Stimulated activated CD8-positive, alpha-beta memory T cell treated with anti-CD3 and anti-CD28 coated beads, Interleukin-4, amount 100 ng/mL, for 4 hours (primary cell): ENCODE measurements at places on chromosomes 4 and X.

- no peak for DNase-seq
These were observed 19.5 kb downstream of the RELL1 start for GRCh38 chr4:37666625-37667071.

DNA sequence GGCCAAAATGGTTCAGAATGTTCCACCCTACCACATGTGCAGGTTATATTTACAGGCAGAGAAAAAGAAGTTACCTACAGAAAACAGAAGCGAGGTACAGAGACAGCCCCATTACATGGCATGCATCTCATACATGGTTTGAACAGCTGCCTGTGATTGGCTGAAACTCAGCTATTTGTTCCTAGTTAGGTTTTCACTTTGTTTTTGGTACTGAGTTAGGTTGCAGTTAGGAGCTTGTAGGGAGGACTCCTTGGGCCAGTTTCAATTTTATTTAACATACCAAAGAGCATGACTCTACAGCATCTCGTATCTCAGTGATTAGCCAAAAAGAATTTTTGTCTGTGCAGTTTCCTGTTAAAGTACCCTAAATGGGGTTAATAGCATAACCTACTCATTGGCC, 392.0 kb downstream of the MAPK10 start:
- DNase-seq, result no peak

GRCh38 chrX:103540145-103540544, 20.9 kb upstream of the RAB40A start:
- no peak for DNase-seq

GRCh38 chr4:134708026-134708425, 506.4 kb upstream of the PABPC4L start:
- DNase-seq, result no peak

DNA sequence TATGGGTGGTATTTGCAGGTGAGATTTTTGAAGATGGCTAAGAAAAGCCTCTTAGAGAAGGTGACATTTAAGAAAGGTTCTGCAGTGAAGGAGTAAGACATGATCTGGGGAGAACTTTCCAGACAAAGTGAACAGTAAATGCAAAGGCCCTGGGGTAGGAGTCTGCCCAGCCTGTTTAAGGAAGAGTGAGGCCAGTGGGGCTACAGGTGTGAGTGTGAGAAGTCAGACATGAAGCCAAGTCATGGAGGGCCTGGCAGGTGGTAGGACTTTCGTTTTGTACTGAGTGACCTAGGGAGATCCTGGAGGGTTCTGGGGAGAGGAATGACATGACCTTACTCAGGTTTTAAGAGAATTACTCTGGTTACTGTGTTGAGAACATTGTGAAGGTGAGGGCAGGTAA, 21.5 kb downstream of the COQ2 start:
- no peak for DNase-seq
